Nucleus accumbens (tissue), 56 donors: ENCODE measurements at places on chromosomes 1 and 21.

DNA sequence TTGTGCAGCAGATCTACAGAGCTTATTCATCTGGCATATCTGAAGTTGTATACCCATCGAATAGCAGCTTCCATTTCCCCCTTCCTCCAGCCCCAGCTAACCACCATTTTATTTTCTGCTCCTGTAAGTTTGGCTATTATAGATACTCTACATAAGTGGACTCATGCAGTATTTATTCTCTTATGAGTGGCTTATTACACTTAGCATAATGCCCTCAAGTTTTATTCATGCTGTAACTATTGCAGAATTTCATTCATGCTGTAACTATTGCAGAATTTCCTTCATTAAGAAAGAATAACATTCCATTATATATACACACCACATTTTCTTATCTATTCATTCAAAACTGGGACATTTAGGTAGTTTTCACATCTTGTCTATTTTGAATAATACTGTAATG, 30.5 kb upstream of the IFI16 start:
- DNase-seq: no peak

DNA sequence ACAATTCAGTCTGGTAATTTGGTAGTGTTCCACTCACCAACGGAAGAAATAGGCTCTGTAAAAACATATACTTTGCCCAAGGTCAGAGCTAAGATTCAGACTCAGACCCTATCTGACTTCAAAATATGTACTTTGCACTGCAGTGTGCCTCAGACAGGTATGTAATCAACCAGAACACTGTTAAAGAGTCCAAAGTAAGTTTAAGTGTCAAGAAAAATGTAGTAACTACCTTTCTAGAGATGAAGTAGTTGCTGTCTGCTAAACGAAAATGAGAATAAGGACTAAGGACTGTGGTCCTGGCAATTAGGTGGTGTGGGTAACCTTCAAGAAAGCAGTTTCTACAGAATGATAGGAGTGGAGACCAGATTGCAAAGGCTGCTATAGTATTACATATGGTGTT, 61.1 kb downstream of the RPAP2 start:
- DNase-seq: no peak

- no peak for DNase-seq
These were observed 1.5 kb downstream of the RO60 start for GRCh38 chr1:193060938-193061337.

- DNase-seq: no peak
These were observed 6.2 kb downstream of the SH2D5 start for GRCh38 chr1:20726118-20726911.

DNA sequence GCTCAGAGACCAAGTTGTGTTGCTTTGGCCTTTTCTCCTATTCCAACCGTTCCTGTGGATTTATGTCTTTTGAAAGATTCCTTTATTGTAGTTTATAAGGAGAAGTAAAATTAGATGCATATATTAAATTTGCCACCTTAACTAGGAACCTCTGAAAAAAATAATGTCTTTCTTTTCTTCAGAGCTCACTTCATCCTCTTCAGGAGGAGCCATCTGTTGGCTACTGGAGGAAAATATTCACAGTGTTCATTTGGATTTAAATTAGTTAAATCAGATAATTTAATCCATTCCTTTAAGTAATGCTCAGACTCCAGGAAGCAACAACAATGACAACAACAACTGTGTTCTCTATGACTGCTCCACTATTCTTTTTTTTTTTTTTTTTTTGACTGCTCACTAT, 164.0 kb downstream of the FASLG start:
- no peak for DNase-seq

- DNase-seq: peak; percentile 29
These were observed 11.4 kb downstream of the BTBD19 start for GRCh38 chr1:44819608-44820327.

GRCh38 chr1:117531222-117531621, 74.6 kb upstream of the TENT5C start:
- DNase-seq: no peak

DNA sequence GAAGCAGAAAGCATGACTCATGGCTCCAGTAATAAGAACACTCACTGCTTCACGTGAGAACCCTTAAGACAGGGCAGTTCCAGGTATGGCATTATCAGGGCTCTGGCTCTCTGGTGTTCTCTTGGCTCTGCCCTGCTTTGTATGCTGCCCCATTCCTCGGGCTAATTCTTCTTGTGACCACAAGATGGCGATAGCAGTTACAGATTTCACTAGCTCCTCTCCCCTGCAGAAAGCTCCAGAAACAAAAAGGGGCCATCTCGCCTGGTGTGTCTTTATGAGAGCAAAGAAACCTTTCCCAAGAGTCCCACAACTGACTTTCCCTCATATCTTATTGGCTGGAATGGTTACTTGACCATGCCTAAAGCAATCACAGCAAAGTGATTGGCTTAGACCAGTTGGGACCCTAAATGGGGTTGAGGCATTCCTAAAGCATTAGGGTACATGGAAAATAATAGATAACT, 60.1 kb downstream of the F3 start:
- DNase-seq: no peak

- no peak for DNase-seq
These were observed 75.4 kb downstream of the NRIP1 start for GRCh38 chr21:14989359-14989758.

DNA sequence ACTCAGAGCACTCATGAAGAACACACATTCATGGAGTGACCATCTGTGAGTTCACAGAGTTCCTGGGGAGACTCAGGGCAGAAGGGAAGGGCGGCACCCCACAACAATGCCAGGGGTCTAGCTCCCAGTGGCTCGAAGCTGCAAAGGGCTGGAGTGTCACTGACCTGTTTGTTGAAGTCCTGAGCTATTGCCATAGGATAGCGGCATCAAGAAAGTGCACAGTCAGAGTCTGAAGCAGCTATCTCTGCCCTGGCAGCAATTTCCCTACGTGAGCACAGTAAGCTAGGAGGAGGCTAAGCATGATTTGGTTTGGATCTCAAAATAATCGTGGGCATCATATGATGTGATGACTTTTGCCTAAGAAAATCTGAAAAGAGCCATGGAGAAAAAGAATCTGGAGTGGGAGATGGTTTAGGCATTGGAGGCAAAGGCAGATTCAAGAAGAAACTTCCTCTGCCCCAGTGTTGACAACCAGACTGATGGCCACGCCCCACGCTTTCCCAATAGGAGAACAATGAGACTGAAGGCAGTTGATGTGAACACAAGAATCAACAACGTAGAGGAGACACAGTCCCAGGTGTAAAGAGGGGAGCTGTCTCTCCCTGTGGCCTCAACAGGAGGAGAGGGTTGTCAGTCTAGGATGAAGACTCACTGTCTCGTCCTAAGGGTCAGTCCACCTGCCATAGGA, 100.0 kb upstream of the SLC25A33 start:
- no peak for DNase-seq

- no peak for DNase-seq
These were observed 121.2 kb downstream of the PTPN14 start for GRCh38 chr1:214429951-214430770.

GRCh38 chr1:6016191-6016865, 24.1 kb upstream of the NPHP4 start:
- no peak for DNase-seq

DNA sequence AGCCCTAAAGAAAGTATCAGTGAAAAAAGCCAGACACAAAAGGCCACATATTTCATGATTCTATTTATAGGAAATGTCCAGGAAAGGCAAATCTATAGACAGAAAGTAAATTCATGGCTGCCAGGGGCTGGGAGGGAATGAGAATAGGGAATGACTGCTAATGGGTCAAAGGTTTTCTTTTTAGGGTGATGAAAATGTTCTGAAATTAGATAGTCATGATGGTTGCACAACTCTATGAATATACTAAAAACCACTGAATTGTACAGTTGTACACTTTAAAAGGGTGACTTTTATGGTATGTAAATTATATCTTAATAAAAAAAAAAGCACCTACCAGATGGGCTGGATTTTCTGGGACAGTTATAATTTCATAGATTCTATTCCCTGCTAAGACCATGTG, 114.8 kb downstream of the CNIH3 start:
- no peak for DNase-seq

DNA sequence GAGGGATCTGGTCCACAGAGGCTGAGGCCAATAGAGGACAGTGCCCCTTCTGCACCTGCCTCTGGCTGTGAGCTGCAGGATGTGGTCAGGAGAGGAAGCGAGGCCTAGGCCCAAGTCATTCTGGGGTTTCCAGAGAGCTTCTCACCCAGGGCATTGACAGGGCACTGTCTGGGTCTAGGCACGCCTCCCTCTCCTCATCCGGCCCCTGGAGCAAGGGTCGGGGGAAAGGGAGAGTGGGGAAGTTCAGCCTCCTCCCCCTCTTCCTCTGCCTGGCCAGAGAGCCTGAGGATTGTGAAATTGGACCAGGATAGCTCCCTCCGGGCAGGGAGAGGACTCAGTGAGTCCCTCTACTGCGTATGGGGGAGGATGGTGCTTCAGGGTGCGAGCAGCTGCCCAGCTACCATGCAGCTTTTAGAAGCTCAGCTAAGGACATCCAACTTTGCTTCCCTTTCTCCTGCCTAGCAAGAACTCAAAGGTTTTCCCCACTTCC, 6.3 kb upstream of the INAVA start:
- no peak for DNase-seq

GRCh38 chr1:39128959-39129358, 75.5 kb upstream of the MACF1 start:
- DNase-seq: no peak

GRCh38 chr1:20076223-20076622, 6.2 kb downstream of the PLA2G5 start:
- no peak for DNase-seq

DNA sequence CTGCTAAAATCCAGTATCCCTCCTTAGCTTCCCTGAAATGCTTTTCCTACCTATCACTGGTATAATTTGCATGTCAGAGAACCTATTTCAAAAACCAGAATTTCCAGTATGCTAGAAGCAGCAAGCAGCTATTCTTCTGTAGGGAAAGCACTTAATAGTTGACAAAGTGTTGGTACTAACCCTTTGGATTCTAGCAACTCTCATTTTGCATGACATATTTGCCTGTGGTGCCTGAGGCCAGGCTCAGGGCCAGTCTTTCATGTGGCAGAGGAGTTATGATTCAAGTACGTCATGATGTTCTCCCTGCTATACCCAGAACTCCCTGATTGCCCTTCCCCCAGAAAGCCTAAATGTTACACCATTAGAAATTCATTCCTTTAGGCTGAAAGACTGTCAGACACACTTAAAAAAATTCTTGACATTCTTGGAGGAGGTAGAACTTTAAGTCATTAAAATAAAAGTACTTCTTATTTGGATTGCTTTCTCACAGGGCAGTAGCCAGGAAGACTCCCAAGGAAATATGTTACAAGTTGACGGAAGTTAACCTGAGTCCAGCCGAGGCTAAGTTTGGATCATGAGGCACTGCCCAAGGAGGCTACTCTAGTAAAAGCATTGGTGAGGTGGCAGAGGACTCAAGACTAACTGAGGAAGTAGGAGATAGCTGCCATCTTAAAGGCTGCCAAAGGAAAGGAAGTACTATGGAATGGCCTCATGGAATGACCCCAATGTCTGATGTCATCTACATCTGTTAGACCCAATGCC, 298.4 kb upstream of the SPAG17 start:
- no peak for DNase-seq

GRCh38 chr1:110184446-110184845, 25.7 kb upstream of the KCNC4 start:
- DNase-seq: no peak

DNA sequence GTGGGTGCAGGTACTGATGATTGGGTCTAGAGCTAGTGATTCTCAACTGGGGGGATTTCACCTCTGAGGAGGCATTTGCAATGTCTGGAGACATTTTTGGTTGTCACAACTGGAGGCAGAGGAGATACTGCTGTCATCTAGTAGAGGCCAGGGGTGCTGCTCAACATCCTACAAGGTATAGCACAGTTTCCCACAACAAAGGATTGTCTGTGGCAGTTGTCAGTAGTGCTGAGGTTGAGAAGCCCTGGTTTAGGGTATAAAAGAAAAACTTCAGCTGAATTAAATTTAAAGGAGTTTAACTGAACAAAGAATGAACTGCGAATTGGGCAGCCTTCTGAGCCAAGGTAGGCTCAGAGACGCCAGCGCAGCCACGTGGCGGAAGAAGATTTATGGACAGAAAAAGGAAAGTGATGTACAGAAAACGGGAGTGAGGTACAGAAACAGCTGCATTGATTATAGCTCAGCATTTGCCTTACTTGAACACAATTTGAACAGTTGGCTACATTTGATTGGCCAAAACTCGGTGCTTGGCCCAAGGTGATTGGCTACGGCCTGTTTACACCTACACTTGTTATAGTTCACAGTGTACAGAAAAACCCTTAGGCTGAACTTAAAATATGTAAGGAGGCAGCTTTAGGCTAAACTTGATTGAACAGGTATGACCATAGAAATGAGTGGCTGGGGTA, 40.4 kb downstream of the MPZL1 start:
- DNase-seq: no peak

DNA sequence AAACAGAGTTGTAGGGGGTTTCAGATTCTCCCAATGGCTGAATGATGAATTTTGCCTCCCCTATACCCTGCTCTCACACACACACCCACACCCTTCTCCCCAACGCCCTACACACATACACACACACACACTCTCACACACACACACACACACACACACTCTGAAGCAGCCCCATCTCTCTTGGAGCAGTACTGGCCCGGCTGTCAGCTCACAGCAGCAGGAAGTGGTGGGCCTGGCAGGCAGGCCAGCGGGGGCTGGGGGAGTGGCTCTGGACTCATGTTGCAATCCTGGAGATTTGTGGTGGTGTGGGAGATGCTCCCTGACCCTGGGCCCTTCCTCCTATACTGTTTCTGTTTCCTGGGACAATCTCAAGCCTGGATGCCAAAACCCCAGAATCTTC, 2.2 kb downstream of the IKBKE start:
- no peak for DNase-seq

GRCh38 chr1:38528623-38529022, 330.9 kb downstream of the RRAGC start:
- DNase-seq: no peak

DNA sequence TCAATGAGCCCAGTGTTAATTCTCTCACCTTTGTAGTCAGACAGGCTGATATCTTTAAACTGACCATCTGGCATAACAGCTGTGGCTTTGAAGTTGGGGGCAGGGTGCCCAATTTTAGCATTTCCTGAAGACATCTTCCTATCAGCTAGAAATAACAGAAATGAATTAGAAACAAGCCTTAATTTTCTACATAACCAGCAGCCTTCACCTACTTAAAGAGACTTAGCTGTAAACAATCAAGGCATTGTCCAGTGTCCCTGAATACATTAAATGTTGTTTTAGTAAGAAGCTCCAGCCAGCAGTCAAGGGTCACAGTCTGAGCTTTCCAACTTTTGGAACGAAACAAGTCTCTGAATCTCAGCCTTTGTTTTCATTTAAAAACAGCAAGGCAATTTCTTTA, 2.8 kb downstream of the PRDX1 start:
- DNase-seq: no peak

DNA sequence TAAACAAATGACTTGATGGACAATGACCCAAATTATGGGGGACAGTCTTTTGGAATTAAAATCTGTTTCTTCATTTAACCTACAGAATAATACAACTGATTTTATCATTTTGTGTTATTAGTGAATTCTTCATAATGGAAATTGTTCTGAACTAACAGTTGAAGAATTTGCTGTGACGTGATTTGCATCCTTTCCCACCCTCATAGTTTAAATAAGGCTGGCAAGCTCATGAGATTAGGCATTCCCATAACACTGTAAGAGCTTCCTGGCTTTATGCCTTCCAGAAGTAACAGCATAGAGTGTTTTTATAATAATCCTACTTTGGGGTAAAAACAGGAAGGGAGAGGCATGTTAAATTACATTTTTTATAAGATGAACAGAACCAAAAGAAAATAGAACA, 95.7 kb downstream of the ATP6V1G3 start:
- DNase-seq: no peak
